ENCODE measurements at places on chromosomes 2 and 18.
A peak's percentile ranks its signal among the peaks of the same experiment; 100 is the strongest.

DNA sequence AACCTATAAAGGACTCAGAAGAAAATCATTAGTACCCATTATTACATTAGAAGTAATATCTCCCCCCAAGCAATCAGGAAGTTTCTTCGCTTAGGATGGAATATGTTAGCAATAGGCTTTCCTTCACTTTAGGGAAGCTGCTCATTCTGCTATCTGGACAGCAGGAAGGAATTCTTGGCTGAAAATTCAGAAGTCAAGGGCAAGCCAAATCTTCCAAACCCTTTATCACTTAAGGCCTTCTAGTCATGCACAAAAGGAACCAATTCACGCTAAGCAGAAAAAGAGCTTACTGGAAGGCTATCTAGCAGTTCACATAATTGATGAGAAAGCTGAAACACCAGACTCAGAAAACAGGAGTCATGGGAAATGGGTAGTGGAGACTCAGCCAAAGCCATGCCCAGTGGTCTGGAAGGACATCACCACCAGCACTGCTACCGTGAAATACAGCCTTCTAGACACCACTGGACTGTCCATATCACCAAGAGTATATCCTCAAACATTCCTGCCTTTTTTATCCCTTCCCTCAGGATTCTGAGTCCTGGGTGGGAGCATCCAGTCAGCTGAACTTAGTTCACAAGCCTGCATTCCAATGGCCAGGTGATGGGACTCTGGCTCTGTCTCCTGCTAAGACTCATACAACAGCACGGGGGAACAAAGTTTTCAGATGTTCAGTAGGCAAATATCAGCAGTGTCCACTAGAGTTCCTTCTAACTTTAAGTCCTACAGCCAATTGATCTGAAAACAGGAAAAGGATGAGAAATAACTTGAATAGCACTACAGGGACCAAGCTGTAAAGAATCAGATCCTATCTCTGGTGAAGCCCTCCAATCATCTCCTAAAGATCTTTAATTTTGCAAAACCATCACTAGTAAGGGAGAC is 14.8 kb upstream of the ADAM17 start:
- no peak for ATAC-seq

DNA sequence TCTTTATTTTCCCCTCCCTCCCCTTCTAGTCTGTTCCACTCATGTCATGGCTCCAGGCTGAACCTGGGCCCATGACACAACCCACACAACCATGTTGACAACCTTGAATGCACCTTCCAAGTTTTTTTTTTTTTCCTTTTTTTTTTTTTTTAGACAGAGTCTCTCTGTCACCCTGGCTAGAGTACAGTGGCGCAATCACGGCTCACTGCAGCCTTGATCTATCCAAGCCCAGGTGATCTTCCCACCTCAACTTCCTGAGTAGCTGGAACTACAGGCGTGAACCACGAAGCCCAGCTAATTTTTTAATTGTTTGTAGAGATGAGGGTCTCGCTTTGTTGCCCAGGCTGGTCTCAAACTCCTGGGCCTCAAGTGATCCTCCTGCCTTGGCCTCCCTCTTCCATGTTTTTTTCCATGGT is 21.9 kb upstream of the ROCK2 start:
- no peak for ATAC-seq

DNA sequence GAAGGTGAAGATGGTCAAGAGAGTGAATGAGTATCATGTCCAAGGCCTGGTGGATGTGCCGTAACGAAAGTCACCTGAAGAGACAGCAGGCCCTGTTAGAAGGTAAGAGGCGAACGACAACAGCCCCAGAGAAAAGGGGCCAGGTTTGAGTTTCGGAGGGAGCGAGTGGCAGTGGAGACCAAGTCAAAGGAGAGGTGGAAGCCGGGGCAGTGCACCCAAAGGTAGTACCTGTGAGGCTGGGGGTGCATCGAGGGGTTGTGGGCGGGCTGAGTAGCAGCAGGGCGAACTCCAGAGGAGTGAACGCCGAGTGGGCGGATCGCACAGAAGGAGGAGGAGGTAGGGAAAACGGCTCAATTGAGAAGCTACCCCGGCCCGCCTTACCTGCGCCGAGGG is 358 bp downstream of the USP37 start:
- peak; percentile 52 for ATAC-seq

GRCh38 chr18:55214969-55215368 is 255.7 kb upstream of the CCDC68 start:
- ATAC-seq, result no peak

- no peak for ATAC-seq
Observed at GRCh38 chr2:137521653-137522619, 442.3 kb upstream of the HNMT start.

GRCh38 chr2:11169333-11169732 is 14.1 kb downstream of the SLC66A3 start:
- no peak for ATAC-seq

- ATAC-seq, result no peak
Observed at GRCh38 chr2:8087480-8087840, 594.4 kb upstream of the ID2 start.

DNA sequence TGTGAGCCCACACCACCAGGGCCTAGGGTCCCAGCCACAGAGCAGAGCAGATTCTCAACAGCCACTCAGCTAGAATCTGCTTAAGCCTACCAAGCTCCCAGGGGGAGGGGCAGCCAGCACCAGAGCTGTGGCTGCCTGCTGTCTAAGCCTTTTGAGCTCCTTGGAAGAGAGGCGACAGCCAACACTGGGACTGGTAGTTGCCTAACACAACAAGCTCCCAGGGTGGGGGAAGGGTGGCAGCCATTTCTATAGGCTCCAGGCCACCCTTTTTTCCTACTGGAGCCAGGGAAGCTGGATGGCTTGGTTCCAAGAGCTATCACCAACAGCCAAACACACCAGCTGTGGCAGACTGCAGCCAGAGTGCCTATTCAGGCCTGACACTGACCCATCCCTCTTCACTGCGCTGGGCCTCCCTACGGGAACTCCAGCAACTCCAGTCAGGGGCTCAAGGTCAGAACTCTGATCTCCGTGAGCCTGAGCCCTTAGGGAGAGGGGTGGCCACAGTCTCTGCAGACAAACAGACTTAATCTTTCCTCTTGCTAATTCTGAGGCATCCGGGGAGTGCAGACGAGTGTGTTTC is 1824.3 kb upstream of the CELF4 start:
- ATAC-seq, result no peak

DNA sequence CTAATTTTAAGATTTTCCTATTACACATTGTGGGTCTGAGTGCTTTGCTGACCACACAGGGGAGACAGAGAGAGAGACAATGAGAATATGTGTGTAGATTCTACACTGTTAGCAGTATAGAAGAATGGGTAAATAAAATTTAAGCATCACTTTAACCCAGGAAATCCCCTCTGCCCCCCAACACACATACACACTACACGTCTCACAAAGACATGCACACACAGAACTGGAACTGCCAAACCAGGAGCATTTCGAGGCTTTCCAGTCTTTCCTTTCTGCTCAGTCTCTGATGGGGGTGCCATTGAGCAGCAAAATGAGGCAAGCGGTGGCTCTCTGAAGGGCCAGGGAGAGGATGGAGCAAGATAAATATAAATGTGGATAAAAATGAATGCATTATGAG is 2.5 kb downstream of the MERTK start:
- ATAC-seq, result no peak
